ENCODE measurements at places on chromosomes 16 and 17.

DNA sequence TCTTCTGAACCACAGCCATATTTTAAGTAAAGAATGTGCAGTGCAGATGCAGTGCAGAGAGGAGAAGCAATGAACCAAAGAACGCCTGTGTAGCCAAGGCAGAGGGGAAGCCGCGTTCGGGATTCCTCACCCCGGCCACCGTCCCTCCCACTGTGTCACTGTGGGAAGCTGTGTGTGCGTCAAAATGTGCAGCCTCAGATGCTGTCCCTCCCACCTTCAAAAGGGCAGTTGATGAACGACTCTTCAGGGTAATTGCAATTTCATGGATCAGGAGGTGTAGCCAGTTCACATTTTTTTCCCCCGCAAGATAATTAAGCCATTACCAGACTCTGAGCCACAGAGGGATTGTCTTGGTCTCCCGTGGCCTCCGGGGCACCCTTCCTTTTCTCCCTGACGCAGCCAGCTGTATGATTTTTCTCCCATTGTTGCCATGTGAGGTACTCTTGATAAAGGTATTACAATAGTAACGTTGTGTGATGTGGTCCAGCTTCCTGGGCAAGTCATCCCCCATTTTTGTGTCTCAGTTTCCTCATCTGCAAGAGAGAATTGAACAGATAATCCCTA is 190.0 kb downstream of the FOXL1 start:
- no peak for DNase-seq

DNA sequence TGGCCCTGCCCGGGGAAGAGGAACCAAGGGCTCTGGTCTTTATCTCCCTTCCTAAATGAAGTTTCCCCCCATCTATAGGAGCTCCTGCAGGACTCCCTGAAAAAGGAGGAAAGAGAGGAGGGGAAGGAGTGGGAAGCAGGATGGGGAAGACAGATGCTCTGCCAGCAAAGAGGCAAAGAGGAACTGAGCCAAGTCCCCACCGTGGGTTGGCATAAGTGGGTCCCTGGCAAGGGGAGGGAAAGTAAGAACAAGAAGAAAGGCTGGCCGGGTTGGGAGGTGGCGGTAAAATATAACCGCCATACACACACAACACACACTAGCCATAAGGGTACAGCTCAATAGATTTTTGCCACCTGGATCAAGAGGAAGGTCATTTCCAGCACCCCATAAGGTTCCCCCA is 6.1 kb upstream of the EIF1 start:
- DNase-seq = no peak

GRCh38 chr16:81401035-81401950 is 43.3 kb upstream of the CMIP start:
- DNase-seq = no peak

DNA sequence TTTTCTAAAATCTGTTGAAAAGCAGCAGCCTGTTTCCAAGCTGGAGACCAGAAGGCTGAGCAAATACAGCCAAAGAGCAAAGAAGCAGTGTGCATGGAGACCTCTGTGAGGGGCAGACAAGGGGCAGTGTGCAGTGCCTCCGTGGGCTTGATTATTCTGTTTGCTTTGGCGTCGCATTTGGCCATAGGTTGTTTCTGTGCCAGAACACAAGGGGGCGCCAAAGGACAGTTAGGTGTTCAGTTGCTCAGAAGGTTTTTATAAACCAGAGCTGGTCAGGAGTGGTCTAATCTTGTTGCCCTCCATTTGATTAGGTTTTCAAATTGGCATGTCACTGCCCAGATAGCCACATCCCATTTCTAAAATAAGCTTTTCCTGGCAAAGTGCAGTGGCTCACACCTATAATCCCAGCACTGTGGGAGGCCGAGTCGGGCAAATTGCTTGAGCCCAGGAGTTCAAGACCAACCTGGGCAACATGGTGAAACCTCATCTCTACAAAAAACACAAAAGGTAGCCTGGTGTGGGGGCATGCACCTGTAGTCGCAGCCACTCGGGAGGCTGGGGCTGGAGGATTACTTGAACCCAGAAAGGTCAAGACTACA is 10.6 kb downstream of the MYH3 start:
- peak; percentile 80 for DNase-seq

DNA sequence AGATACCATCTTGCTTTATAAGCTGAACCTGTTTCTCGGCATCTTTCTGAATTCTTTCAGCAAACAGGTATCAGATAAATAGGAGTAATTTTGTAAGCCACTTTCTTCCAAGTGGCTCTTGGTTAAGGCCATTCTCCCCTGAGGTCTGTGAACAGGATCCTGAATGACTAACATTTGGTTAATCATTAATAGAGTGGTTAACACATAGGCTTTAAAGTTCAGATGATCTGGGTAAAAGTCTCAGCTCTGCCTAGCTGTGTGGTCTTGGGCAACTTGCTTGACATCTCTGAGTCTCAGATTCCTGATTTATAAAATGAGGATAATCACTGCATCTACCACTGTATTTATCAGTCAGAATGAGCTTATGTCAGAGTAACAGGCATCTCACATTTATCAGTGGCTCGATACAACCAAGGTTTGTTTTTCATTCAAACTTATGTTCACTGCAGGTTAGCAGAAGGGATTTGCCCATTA is 44.4 kb upstream of the ANKFN1 start:
- DNase-seq = no peak

DNA sequence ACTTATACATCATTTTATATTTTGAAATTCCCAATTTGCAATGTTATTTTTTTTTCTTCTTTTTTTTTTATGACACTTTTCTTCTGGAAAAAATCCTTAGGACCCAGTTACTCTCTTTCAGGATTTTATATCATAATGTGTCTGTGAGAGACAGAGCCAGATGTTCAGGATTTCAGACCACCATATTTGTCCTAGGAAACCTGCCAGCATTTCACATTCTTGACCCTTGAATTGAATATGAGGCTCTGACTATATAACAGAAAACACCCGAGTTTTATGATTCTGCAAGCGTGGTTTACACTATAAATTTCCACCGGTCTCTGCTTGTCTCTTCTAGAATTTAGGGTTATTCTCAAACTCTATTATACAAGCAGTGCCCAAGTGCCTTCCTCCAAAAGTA is 621.0 kb downstream of the WWOX start:
- DNase-seq = no peak

DNA sequence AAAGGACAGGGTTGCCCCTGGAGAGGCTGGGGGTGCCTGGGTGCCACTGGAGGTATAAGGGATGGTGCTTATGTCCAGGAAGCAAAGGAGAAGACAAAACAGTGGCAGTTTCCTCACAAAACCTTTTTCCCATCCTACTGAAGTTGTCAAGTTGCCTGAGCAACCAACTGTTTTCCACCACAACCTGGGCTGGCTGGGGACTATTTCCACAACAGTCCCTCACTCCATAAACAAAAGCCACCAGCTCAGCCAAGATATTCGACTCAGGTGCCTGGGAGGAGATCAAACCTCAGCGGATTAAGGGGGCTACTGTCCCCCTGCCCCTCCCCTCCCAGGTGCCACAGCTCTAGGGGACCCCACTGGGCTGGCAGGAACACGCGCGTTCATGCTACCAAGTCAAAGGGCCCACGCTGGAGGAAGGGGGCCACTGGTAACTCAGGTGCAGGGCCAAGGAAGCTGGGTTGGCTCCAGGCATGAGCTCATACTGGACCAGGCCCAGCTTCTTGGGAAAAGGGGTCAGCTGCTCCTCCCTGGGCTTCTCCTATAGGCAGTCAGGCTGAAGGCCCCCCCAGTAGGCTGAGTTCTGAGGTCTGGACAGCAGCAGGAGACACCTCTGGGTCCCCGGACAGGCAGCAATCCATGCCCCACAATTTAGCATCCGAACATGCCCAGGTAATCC is 45.7 kb upstream of the MRPS23 start:
- no peak for DNase-seq

- no peak for DNase-seq
Observed at GRCh38 chr16:66585481-66586239, 6.4 kb downstream of the CMTM2 start.

DNA sequence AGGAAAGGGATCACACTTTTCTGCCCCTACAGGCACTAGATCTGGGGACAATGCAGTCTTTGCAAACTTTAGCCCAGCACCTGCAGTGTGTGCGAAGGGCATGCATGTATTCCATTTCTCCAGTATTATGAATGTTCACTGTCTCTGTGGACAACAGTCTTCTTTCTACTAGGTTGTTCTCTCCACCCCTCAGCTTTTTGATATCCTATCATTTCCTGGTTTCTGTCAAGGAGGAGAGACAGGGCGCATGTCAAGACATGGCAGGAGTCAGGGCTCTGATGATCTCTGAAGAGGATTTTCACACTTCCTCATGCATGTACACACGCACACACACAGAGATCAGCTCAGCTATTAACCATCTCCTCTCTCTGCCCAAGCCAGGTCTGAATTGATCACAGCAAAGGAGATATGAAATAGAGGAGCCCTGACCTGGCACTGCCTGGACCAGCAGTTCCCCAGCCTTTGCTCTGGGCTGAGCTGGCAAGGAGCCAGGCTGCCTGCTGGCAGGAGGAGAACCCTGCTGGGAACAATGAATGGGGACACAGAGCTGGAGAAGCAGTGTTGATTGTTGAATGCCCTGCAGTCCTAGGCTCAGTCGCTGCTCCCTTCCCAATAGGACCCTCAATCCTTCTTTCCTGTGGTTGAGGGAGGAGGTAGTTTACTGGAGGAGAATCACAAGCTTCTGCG is 2.6 kb downstream of the GPR179 start:
- no peak for DNase-seq

DNA sequence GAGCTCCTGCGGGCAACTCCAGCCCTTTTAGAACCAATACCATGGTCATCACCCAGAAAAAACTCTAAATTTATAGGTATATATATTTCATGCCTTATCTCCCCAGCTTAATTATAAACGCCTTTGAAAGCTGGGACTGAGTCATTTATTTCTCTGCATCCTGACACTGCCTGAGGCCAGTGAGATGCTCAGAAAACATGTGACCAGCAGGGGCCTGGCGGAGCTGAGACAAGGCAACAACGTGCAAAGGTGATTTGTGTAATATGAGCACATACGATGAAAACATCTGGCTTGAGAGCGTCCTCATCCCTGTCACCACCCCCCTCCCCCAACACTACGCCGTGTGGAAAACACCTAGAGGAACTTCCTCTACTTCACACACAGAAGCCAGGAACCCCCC is 22.7 kb downstream of the NXN start:
- no peak for DNase-seq

- DNase-seq = no peak
Observed at GRCh38 chr16:66539623-66540469, 10.1 kb downstream of the TK2 start.

- DNase-seq = no peak
Observed at GRCh38 chr17:65855245-65855644, 293.8 kb upstream of the AXIN2 start.

DNA sequence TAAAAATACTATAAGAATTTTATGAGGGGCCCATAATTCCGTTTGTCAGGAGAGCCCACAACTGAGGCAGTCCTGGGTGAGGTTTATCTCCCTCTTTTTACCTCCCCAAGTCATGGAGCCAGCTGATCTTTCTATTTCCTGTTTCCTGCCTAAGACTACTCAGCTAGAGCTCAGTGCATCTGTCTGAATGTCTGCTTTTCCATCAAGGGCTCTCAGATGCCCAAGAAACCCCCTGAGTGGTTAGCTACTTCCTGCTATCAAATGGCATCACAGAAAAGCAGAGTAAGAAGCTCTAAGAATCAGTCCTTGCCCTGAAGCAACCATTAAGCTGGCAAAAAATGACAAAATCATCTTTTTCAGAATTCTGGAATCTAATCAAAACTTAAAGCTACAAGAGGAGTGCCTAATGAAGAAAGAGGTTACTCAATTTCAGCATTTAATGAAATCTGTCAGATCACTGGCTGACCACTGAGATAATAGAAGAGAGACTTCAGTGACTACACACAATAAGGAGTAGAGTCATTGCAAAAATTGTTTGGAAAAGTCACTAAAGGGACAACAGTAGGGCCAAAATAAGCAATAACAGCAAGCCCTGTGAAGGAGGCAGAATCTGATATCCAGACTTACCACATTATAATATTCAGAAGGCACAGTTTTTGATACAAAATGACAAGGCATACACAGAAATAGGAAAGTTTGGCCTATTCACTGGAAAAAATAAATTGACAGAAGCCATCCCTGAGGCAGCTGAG is 150.1 kb downstream of the CYB561 start:
- DNase-seq = no peak

- DNase-seq = no peak
Observed at GRCh38 chr17:614653-615546, 99.7 kb downstream of the VPS53 start.

DNA sequence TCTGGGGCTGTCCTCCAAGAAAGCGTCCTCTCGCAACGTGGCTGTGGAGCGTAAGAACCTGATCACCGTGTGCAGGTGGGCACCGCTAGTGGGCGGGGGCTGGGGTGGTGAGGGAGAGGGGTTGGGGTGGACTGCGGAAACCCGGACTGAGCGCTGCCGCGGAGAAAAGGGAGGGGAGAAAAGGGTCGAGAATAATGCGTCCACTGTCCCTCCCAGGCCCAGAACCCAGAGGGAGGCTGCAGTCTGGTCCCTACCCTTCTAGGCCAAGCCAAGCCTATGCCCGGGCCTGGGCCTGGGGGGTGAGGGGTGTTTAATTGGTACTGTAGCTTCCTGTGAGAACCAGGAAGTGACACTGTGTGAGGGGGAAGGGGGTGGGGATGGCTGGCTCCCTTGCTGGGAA is 464 bp downstream of the RUNDC3A start:
- no peak for DNase-seq

DNA sequence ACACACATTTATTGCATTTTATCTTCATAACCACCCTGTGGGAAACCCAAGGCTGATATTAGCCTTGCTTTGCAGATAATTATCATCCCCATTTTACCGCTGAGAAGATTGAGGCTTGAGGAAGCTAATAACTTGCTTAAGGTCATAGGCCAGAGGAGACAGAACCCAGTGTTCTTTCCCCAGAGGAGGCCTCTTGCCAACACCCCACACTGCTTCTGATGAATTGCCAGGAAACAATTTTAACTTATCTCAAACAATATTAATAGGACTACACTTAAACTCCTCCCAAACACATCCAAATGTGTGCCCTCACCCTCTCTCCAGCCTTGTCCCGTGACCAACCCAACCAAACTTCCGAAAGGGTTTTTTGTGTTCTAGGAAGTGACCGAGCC is 2.1 kb upstream of the SPG7 start:
- no peak for DNase-seq

- no peak for DNase-seq
Observed at GRCh38 chr16:67543582-67543981, 15.0 kb downstream of the RIPOR1 start.

DNA sequence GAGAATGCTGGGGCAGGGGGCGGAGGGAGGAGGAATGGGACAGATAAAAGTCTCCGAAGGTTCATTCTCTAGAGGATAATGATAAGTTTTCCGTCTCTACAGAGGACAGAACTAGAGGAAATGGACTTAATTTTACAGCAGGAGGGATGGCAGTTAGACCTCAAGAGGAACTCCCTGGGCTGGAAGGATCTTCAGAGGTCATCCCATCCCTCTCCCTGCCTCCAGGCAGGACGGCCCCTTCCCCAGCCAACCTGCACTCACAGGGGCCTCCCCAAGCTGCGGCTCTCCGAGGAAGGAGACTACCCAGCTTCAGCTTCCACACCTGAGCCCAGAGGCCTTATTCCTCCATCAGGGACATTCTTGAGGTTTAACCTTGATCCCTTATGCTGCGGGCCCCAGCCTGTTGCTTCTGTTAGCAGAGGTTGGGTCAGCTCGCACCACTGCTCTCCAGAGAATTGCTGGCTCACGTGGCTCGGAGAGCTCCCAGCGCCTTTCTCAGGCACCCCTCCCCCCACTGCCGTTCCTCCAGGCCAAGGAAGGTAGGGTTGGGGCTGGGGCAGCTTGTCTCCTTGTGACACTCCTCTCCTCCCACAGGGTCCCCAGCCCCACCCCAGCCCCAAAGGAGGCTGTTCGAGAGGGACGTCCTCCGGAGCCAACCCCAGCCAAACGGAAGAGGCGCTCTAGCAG is 8.5 kb downstream of the ELOB start:
- no peak for DNase-seq
